ENCODE measurements at places on chromosomes 5 and 9. TPM values are rescaled to one million over a fixed set of nuclear protein-coding genes. Genes with fewer than 3 reads are reported as not detected.
A peak's percentile ranks its signal among the peaks of the same experiment; 100 is the strongest.

- DNase-seq: no peak
These were observed 459.5 kb downstream of the TLR4 start for GRCh38 chr9:118163751-118164150.

DNA sequence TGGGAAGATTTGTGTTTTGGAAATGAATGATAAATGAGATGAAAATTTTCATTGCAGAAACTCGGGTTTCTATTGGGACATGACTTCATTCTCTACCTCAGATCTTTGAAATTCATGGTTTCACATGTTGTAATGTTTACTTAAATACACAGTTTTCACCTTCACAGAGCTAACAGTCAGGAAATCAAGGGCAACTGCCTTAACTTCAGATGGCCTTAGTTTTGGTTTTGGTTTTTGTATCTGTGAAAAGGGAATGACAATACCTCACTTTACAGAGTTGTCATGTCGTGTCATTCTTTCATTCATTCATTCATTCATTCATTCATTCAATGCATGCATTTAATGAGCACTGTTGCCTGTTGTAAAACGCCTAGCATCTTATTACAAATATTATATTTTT is 41.9 kb downstream of the NIM1K start:
- no peak for DNase-seq

- DNase-seq: no peak
These were observed 4.4 kb downstream of the SETD9 start for GRCh38 chr5:56913766-56914165.

Gene IFNE
- total RNA-seq: not detected

GRCh38 chr9:133059623-133060022 is 2.2 kb upstream of the CEL start:
- no peak for DNase-seq

Gene SPRY4
- 1.9 TPM for total RNA-seq

DNA sequence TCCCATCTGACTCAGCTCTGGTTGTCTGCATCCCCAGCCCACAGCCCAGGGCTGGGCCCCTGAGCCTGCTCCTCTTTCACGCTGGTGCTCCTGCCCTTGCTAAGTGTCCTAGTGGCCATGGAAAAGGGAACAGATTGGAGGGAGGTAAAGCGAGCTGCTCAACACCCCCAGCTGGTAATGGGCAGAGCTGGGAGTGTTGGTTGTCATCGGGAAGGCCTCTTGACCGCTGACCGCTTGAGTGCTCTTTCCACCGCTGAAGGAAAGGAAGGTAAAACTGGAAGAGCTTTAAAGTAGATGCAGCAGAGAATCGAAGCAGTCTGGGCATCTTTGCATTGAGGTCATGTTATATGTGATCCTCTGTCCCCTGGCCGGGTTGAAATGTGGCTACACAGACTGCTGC is 60.2 kb downstream of the CRB2 start:
- no peak for DNase-seq

Gene MRNIP
- total RNA-seq: 15.9 TPM

Gene GFPT2
- total RNA-seq: 50.5 TPM

Gene SLC34A1
- total RNA-seq: 0.05 TPM

DNA sequence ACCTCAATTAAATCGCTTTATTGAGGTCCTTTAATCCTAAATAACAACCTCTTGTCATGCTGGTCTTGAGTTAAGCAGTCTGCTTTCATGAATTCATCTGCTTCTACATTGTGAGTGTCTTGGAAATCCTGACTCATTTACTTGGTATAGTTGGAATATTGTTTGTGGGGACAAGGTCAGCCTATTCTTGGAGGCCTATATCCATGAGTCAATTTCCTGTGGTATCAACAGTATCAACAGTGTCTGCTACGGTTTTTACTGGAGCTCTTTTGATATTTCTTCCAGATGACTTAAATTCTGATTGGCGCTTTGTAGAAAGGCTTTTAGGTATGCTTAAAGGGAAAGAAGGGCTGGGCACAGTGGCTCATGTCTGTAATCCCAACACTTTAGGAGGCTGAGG is 71.2 kb upstream of the PARP8 start:
- peak; percentile 56 for DNase-seq

Gene GPRIN1
- total RNA-seq: 24.6 TPM

DNA sequence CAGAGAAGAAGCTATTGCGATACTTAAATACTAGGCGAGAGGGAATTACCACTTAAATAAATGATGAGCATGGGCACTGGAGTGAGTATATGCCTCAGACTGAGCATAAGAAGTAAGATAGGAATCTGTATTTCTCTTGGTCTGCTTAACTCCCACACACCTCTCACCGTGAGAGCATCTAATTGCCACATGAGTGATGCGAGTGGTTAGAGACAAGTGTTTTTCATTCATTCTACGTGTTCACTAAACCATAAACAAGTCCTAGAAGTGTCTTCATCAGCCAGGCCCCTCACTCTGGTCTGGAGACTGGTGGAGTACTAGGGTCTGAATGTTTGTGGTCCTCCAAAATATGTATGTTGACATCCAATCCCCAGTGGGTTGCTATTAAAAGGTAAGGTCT is 150.2 kb upstream of the SLC12A2 start:
- no peak for DNase-seq

Gene SWI5
- total RNA-seq: 118 TPM

DNA sequence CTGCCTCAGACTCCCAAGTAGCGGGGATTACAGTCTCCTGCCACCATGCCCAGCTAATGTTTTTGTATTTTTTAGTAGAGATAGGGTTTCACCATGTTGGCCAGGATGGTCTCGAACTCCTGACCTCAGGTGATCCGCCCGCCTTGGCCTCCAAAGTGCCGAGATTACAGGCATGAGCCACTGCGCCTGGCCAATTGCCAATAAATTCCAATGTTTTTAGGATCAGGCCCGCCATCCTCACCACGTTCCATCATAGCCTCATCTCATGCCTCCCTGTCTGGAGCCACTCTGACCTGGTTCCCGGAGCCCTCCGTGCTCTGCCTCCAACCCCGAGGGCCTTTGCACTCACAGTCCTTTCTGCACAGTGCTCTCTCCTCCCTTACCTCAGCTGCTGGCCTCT is 71.5 kb upstream of the RAPGEF1 start:
- no peak for DNase-seq

DNA sequence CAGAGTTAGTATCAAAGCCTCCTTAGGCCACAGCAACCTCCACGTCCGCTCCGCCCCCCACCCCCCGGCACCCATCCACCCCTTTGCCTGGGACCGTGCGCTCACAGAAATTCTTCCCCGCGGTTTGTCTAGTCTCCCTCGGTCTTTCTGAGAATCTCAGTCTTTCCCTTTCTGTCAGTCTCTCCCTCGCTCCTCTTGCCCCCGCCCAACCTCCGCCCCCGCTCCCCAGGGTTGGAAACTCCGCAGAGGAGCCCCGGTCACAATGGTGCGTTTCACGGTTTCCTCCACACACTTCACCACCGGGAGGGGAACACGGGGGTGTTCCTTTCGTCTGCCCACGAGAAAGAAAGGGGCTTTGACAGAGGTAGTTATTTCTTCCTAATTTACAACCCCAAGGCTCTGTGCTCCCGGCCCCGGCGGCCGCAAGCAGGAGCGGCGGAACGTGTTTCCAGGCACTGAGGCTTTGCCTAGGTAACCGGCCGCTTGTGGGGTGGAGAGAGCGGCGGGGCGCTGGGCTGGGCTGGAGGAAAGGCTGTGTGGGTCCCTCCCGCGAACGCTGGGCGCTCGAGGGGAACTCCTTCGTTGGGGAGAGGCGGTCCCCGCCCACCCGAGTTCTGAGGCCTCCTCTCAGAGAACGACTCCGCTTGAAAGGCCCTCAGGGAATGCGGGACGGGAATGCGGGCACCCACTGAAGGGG is 2.1 kb downstream of the NR4A3 start:
- no peak for DNase-seq

DNA sequence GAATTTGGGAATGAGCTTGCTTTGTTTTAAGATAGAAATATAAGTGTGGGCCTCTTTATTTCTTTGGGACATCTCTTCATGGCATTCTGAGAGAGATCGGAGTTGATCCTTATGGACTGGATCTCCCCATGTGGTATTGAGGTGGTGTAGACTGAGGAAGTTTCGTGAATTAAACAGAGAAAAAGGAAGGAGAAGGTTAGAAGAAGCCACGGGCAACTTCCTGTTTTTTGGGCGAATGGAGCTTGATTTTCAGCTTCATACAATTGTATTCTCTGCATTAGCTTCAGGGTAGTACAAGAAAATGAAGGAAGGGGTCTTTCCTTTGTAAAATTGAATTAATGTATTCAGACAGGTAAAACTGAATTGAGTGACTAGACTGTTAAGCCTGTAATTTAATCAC is 70.5 kb upstream of the HMHB1 start:
- no peak for DNase-seq

GRCh38 chr9:10059044-10059443 is 553.8 kb downstream of the PTPRD start:
- DNase-seq: no peak

Gene CLINT1
- total RNA-seq: 79.2 TPM

Gene KCNN2
- not detected for total RNA-seq

DNA sequence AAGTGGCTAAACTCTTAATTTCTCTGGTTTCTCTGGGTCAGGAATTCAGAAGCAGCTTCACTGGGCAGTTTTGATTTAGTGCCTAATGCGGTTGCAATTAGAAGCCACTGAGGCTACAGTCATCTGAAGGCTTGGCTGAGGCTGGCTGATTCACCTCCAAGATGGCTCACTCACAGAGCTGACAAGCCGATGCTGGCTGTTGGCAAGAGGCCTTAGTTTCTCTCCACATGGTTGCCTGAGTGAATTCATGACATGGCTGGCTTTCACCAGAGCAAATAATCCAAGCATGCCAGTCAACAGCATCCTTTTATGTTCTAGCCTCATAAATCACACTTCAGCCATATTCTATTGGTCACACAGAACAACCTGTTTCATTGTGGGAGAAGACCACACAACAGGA is 2.8 kb upstream of the CDK7 start:
- DNase-seq: no peak

DNA sequence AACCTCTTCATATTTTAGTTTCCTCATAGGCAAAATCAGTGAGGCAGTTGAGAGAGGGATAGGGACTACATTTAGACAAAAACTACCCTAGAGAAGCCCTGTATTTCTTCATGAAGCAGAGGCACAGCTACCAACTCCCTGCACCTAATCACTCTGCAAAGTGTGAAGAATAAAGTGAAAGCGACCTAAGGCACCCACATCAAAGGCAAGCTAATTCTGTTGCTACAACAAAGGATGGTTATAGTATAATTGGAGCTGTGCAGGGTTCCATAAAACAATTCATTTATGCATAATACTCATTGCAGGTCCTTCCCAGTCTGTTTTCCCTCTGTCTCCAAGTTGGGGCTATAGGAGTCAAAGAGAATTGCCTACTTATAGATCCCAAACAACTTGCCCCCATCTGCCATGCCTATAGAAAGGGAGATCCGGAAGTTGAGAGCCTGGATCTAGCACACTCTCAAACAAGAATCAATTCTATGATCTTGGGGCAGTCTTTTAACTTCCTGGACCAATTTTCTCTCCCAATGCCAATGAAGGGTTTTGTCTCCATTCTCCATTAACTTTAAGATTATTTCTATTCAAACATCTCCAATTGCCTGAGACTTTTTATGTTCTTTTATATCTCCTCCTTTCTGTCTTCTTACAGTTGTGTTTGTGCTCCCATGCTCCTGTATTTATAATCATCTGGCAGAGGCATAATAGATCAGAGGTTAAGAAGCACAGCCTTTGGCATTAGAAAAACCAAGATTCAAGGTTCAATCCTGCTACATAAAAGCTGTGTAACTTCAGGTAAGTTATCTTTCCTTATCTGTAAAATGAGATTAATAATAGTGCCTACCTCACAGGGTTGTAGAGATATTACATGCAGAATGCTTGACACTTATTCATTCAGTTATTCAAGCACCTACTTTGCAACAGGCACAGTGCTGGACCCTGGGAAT is 56.0 kb upstream of the PTGER4 start:
- DNase-seq: no peak

DNA sequence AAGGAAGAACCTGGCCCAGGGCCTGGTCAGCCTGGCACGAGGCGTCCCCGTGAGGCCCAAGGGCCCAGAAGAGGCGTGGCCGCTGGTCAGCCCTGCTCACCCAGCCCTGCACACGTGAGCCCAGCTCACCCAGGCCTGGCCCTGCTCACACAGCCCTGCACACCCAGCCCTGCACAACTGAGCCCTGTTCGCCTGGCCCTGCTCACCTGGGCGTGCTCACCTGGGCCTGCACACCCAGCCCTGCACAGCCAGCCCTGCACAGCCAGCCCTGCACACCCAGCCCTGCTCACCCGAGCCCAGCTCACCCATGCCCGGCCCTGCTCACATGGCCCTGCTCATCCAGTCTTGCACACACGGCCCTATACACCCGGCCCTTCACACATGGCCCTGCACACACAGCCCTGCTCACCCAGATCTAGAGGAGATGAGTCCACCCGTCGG is 2.1 kb downstream of the ZDHHC11 start:
- DNase-seq: no peak

Gene PRRX2
- total RNA-seq: not detected

- no peak for DNase-seq
These were observed 9.0 kb upstream of the PRR7 start for GRCh38 chr5:177437623-177438022.

DNA sequence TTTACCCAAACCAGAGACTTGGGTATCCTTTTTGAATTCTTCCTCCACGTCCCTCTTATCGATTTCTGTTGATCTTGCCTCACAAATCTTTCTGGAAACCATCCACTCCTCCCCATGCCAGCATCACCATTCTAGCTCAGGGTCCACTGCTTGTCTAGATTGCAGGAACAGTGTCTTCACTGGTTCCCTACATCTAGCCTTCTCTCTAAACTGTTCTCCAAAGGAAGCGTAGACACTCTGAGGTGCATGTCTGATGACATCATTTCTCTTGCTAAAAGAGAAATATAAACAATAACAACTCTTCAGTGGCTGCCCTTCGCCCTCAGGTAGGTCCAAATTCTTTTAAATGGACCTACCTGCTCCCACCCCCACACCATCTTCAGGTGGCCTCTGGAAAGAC is 200.1 kb downstream of the DCP2 start:
- DNase-seq: no peak

- DNase-seq: peak; percentile 91
These were observed 12.5 kb upstream of the CARD9 start for GRCh38 chr9:136386018-136386417.

DNA sequence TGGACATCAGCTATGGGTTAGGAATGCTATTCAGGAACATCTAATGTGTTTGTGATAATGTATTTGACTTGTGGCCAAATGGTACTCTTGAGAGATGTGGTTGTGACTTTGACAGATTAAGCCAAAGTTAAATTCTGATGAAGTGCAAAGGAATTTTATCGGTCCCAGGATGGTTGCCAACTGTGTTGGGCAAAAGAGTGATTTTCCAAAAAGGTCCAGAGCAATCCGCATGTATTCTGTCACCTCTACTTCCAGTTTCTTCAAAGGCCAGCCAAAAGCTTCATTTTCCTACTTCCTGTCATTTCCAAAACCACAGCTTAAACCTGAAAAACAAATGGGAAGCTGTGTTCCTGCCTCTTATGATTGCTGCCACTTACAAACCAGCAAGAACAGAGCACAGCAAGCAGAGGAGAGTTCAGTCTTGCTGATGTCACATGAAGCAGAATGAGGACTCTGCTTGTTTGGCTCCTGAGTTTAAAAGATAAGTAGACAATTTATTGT is 59.8 kb downstream of the MARCHF3 start:
- DNase-seq: peak; percentile 85

Gene NFIL3
- total RNA-seq: 7.3 TPM

Gene FBXO4
- total RNA-seq: 26.5 TPM

Gene RNF180
- total RNA-seq: 0.48 TPM
